Activated CD4-positive, alpha-beta T cell treated with anti-CD3 and anti-CD28 coated beads for 48 hours (primary cell): ENCODE measurements at places on chromosomes 6 and 20.

DNA sequence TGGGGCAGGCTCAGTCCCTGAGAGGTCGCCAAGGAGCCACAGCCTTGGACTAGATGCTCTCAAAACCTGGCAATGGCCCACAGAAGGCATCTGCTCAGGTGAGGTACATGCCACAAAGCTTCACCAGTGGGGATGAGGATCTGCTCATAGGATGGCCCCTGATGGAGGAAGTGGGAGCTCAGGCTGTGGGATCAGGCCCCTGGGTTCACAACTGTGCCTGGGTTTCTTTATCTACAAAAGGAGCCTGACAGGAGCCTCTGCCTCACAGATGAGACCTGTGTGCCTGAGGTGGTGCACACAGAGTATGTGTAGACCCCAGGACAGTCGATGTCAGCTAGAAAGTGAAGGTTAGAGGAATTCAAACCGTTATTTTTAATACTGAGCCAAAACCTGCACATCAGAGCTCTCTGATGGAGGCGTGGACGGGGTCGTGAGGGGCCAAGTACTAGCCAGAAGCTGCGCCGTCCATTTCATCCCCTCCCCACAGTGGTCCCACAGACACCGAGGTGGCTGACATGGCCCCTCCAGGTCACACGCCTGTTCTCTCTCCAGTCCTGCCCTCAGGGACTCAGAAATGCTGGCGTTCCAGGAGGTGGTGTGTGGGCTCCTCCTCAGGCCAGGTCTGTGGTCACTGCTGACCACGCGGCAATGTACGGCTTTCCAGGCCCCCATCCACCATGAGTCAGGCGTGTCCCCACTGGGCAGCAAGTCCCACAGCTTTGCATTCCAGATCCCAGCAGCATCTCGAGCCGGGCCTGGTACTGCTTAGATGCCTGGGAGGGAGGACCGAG is 33.3 kb downstream of the NTSR1 start:
- no peak for DNase-seq

GRCh38 chr20:46826343-46826984 is 68.2 kb upstream of the EYA2 start:
- DNase-seq = no peak

- no peak for DNase-seq
Measured at GRCh38 chr6:166570929-166571713, 15.4 kb downstream of the RAMACL start.

GRCh38 chr6:118934461-118935330 is at the start of gene MCM9:
MCM9 (minus strand) TSS chr6:118935159; CDS start chr6:118931723, 3,436 bp downstream.
- DNase-seq = peak; percentile 92

GRCh38 chr20:49846206-49846807 is 33.7 kb downstream of the SLC9A8 start:
- peak; percentile 63 for DNase-seq
